CD4-positive, alpha-beta T cell treated with Interleukin-1 beta for 1 hour (primary cell): ENCODE measurements at places on chromosomes 6 and 20.

DNA sequence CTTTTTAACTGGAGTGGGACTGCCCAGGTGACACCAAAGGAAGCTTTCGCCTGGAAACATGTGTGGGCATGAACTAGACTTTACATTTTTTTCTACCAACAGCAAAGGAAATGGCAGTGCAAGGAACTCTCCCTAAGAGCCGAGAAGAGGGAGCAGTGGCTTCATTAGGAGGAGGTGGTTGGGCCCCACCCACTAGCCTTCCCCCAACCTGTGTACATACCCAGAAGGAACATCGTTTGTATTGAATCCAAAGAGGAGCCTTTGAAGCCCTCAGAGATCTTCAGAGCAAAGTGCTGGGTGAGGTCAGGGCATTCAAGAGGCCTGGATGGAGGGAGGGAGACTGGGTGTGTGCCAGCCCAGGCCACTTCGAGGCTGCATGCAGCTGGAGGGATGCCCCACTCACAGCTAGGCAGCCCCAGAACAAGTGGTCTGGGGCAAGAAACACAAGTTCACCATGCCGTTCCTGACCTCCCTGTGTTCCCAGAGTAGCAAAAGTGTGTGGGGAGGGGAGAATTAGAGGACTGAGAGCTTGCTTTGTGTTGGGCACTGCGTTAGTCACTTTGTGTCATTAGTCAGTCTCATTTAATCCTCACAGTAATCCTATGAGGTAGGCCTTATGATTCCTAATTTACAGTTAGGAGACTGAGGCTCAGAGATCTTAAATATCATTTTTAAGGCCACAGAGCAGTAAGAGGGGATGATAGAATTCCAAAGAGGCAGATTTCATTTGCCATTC lies 191.6 kb upstream of the SUPT3H start:
- DNase-seq: no peak

GRCh38 chr20:45318386-45318939 lies 10.4 kb upstream of the MATN4 start:
- DNase-seq: no peak

DNA sequence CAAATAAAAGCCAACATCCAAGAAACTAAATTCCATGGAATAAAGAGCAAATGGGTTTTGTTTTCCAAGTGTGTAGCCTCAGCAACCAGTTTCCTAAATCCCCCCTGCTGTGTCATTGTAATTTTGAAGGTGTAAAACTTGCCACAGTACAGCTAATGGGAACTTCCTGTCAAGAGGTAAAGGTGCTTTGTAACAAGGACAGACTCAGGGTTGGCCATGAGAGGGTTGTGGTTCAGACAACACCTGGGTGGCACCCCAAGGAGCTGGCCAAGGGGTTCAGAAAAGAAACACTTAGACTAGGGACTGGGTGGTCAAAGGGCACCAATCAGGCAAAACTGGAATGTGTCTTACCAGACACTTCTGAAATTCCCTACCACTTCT lies 52.4 kb upstream of the LYRM2 start:
- no peak for DNase-seq

DNA sequence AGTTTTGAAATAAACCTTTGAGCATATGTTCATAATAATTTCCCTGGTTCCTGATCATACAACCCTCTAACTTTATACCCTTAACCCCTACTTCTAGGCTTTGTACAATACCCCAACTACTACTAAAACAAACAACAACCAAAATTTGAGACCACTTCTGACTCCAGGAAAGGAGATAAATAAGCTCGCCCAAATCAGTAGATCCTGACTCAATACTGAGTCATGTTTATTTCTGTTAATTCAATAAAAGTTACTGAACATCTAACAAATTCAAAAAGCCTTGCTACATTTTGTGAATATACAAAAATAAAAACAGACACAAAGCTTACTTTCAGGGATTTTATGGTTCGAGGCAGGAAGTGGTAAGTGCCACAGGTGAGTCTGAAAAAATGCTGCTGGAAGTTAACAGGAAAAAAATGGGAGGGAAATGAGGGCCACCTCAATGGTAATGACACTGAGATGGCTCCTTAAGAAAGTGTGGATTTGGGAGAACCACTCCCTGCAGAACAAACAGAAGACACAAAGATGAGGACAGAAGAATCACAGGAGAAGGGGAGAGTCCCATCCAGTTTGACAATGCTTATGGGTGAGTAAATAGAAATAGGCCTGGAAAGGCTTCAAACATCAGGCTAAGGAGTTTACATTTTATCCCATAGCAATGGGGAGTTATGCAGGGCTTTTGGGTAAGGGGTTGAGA lies 63.4 kb downstream of the DST start:
- DNase-seq: no peak

DNA sequence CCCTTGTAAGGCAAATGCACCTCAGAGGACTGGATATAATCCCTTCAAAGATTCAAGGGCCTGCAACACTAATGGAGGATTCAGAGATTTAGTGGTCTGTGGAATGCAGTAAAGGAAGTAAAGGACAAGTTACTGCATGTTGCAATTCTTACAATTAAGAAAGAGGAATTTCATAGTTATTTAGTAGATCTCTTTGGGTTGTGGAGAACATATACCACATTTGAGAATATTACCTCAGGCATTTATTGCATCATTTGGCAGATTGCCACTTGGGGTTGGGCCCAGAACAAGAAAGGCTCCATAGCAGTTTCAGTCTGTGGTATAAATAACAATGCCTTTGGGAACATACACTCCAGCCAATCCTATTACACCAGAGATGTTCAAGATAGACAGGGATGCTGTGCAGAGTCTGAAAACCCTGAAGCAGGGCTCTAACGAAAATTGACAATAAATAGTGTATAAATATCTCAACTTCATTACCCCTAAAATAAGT lies 20.9 kb upstream of the EPM2A start:
- no peak for DNase-seq

DNA sequence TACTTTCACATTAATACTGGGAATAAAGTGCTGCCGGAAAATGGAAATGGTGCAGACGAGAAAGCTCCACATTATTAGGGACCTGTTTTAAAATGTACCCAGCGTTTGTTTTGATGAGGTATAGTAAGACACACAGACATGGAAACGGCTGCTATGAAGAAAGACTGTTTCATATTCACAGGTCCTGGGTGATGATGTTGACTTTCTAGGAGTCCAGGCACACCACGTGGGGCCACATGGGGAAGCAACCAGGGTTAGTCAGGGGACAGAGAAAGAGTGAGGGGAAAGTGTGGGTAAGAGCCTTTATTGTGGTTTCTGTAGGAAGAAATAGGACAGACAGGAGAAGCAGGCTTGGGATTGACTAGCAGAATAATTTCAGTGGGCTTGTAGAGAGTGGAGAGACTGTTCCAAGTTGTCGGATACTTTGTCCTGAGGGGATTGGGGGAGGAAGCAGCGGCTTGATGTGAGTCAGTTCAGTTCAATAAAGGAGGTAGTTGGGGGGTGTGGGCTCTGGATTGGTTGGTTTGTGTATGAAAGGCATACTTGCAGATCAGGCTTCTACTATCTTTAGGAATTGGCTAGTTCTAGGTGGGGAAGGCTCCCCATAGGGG lies 112.0 kb upstream of the MCHR2 start:
- no peak for DNase-seq

DNA sequence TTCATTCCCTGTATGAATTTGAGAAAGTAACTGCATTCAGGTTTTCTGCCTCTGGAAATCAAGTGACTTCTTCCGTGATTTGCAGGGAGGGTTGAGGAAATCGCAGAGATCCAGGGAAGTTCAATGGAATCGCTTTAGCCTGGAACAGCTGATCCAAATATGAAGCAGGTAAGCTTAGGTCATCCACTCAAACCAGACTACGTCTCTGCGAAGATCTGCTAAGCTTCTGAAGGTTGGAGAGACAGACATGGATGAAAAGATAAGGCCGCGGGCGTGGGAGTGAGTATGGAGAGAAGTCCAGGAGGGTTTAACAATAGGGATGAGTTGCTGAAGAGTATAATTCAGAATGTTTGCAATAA lies 34.2 kb upstream of the BTN3A2 start:
- DNase-seq: no peak

GRCh38 chr6:31575335-31575901 lies at the start of gene TNF:
Gene TNF, plus strand, starts transcription at chr6:31575565. Its CDS starts 177 bp downstream, at chr6:31575742.
- peak; percentile 93 for DNase-seq

- DNase-seq: no peak
These were observed 336.5 kb upstream of the ARID1B start for GRCh38 chr6:156440688-156441087.

GRCh38 chr6:155349129-155349528 lies 34.8 kb upstream of the TFB1M start:
- no peak for DNase-seq

DNA sequence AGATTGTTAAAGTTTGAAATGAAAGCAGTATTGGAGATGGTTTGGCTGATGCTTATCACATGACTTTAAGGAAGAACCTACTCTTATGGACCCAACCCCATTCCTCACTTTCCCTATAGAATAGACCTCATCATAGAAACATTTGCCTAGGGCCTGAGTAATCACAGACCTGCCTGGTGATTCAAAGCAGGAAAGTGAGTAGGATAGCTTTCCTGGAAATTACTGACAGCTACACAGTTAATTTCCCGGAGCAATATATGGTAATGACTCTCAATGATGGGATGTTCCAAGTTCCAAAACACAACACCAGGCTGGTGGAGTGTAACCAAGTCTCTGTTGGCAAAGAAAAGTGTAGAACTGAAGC lies 233.8 kb downstream of the SIM1 start:
- DNase-seq: no peak

DNA sequence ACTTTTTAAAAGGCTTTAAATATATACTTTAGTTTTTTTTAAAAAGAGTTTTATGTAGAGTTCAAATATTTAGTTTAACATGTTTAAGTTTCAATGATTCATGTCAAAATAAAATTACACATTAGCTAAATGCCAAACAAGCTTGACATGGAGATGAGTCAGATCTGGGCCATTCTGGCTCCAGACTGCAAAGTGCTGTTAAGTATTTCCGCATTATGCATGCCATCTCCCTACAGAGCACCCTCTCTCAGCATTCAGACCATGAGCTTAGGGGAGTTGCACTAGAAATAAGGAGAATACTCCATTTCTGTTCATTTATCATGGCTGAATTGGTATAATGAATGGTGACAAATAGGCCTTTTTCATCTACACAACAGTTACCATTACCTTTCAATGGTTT lies 21.5 kb upstream of the HS3ST5 start:
- DNase-seq: no peak

DNA sequence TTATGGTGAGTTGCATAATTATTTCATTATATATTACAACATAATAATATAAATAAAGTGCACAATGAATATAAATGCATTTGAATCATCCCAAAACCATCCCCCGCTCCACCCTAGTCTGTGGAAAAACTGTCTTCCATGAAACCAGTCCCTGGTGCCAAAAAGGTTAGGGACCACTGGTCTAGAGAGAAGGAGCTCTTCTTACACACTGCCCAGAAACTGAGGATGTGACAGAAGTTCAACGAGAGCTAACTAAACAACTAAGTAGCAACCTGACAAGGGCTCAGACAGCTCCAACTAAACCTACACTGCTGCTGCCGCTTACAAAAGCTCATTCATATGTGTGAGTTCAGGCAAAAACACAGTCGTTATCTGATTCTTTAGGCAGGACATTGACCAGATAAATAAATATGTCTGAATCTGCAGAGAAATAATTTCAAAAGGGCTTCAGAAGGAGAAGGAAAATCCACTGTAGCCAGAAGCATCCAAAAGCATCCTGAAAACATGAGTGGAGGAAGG lies 125.9 kb downstream of the ATXN1 start:
- DNase-seq: no peak

GRCh38 chr20:40435146-40435895 lies 253.7 kb downstream of the MAFB start:
- no peak for DNase-seq
